Lung microvascular endothelial cell (primary cell): ENCODE measurements at places on chromosomes 5 and 9. TPM values are rescaled to one million over a fixed set of nuclear protein-coding genes. Genes with fewer than 3 reads are reported as not detected.

The RGP1 gene
- 8.1 and 10.1 TPM in 2 replicates for total RNA-seq

The C5orf52 gene
- total RNA-seq = not detected in 2 replicates

The RNF44 gene
- total RNA-seq = 2.4 and 5.6 TPM in 2 replicates

- DNase-seq = no peak
Observed at GRCh38 chr5:135599421-135600151, 20.8 kb upstream of the CXCL14 start.

DNA sequence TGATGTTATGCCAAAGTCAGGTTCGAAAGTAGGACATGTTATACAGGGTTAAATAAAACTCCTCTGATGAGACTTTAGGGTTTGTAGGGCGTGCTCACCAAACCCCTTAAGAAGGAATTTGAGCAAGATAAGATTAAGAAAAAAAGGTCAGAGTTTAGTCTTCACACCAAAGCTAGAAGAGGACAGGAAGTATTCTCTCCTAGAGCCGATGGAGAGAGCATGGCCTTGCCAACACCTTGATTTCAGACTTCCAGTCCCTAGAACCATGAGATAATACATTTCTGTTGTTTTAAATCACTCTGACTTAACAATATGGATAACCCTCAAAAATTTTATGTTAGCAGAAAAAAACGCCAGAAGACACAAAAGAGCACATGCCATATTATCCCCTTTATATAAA lies 16.3 kb upstream of the PLCXD3 start:
- no peak for DNase-seq

- DNase-seq = no peak
Observed at GRCh38 chr5:103006921-103007320, 113.0 kb downstream of the GIN1 start.
